ENCODE measurements at places on chromosomes 11 and 22.

GRCh38 chr11:81007046-81007445, 1566.2 kb upstream of the TENM4 start:
- ATAC-seq = no peak

DNA sequence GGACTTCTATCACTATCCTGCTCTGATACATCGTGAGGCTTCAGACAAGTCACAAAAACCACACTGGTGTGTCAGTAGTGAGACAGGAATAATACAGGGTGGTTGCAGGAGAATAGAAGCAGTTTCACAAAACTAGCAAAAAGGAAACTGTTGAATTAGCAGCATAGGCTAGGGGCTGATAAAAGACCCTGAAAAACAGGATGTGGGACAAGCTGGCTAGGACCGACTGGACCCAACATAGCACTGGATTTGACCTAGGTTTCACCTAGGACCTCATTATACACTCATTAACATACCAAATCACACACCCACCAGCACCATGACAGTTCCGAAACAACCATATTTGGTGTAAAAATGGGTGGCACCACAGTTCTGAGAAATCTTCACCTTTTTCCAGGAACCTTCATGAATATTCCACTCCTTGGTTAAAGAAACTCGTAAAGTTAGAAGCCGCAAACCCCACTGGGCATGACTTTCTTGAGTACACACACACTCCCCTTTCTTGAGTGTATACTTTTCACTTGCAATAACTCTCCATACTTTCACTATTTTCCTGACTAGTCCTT, 76.2 kb downstream of the SLC1A2 start:
- no peak for ATAC-seq

DNA sequence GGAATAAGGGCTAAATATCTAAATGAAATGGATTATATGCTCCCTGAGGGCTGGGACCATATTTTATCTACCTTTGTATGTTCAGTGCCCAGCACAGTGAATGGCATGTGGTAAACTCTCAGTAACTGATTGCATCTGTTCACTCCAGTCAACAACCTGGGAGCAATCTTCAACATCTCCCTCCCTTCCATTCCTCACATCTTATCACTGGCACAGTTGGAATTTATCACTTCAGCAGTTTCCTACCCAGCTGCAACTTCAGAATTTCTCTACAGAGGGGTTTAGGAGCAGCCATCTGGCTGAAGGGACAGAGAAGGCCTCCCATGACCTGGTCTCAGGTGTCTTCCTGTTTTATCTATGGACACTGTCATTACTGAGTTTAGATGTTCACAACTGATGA, 9.8 kb upstream of the SIK2 start:
- no peak for ATAC-seq

DNA sequence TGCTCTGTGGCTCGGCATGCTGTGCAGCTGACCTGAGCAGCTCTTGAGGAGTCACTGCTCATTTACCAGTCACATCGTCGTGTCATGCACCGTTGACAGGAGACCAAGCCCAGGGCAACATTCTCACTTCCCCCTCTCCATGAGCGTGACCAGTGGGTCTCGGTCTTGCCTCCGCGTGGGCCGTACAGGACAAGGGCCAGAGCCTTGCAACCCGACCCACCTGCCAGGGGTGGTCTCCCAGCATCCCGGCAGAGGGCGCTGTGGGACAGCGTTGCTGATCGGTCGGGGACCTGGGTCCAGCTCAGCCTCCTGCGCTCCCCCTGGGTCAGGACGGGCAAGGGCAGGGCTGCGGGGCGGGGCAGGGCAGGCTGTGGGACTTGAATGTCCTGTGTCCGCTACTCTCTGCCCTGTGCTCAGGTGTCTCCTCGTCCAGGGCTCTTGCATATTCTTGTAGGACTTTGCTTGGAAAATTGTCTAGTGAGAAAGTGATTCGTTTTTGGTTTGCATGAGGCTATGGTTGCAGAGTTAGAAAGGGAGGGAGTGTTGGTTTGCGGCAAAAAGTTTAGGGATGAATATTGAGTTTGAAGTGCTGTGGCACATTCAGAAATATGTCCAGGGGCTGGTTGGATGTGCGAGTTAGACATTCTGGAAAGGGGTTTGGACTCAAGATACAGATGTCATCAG, 16.2 kb downstream of the EIF4G2 start:
- peak; percentile 92 for ATAC-seq

- no peak for ATAC-seq
Observed at GRCh38 chr11:126358763-126359160, 3.3 kb downstream of the ST3GAL4 start.

Measured in gastroesophageal sphincter (tissue), 4 donors.